ENCODE measurements at places on chromosomes 7 and 10. TPM values are rescaled to one million over a fixed set of nuclear protein-coding genes. Genes with fewer than 3 reads are reported as not detected.

The NPFFR1 gene
- not detected for total RNA-seq

The TWIST1 gene
- total RNA-seq: not detected

The PALS2 gene
- total RNA-seq: 18.9 TPM

The FFAR4 gene
- not detected for total RNA-seq

The TLX1 gene
- total RNA-seq: not detected

The LBX1 gene
- total RNA-seq: not detected

The XRCC2 gene
- 3.1 TPM for total RNA-seq

The AGBL3 gene
- 1.6 TPM for total RNA-seq

The TFEC gene
- total RNA-seq: 8.5 TPM

The JCAD gene
- 124 TPM for total RNA-seq

The GIMAP6 gene
- 136 TPM for total RNA-seq

The TMEM229A gene
- total RNA-seq: not detected

The CPXM2 gene
- 4.9 TPM for total RNA-seq

The NANOS1 gene
- total RNA-seq: 0.16 TPM

The HTR7 gene
- total RNA-seq: under 0.01 TPM

The GJD4 gene
- not detected for total RNA-seq

The SPDYE5 gene
- total RNA-seq: not detected

The MYO3A gene
- not detected for total RNA-seq

The RASA4 gene
- total RNA-seq: 18.0 TPM
